Left ventricle myocardium superior (tissue), 1 donor: ENCODE measurements at places on chromosomes 6 and 20.

DNA sequence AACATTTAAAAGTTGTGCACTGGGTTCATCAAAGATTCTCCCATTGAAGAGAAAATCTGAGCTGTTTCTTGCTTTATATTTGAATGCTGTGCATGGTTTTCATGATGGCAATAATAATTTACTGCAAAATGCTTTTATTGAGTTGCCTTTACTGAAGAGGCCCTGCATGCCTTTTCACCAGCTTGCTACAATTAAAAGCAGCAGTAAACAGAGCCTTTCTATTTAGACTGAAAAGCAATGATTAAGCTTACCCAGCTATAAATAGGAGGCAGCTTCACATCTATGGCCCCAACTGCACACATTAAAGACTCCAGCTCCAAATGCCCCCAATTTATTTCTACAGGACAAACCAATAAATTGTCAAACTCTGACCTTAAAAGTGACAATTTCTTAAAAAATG lies 70.3 kb downstream of the ANKEF1 start:
- DNase-seq, result no peak

DNA sequence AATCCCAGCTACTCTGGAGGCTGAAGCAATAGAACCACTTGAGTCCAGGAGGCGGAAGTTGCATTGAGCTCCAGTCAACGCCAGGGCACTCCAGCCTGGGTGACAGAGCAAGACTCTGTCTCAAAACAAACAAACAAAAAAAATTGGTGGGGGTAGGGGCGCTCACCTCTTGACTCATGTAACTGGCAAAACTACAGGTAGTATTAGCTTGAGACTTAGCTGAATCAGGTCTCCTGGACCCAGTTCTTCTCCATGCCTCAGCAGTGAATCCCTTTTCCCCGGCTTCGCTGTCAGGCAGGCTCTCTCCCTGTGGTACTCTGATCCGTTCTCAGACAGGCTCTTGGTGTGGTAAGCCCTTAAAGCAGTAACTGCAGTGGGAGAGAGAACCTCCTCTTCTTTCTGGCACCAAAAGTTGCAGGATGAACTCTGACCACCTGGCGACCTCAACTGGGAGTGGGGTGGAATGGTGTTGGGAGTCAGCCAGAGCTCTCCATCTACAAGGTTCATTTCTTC lies 12.9 kb downstream of the SLC9A8 start:
- no peak for DNase-seq

DNA sequence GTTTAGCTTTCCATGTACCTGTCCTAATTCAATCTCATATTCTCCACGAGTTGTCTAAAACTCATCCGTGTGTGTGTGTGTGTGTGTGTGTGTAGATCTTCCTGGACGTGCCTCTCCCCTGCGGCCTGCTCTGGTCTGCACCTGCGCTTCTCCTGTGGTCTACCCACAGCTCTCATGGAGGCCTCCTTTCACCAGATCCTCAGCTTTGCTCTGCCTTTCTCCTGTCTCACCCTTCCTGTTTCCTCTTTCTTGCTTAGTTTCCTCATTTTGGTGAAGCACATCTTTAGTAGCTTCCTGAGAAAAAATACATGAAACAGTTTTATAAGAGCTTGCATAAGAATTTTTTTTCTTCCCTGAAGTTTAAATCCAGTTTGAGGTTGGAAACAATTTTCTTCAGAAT lies 18.1 kb downstream of the SLX4IP start:
- no peak for DNase-seq

DNA sequence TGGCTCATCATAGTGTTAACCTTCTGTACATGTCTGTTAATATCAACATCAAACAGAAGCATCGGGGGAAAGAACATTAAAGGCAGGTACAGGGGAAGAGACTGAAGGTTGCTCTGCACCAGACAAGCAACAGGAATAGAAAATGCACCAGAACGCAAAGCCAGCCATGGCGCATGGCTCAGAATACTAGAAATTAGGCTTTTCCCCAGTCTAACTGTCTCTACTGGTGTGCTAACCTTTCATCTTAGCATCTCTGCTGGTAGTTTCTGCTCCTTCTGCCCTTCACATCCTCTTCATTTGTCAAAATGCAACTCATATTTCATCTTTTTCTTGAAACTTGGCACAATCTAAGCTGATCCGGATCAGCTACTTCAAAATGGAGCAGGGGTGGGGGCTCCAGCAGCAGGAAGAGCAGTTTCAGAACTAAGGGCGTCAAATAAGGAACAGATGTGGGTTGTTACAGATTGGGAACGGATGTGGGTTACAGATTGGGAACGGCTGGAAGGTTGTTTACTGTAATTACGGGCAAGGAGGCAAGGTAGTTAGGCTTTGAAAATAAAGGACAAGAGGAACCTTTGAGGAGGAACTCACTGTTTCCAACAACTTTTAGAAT lies 13.1 kb upstream of the RNASET2 start:
- no peak for DNase-seq

DNA sequence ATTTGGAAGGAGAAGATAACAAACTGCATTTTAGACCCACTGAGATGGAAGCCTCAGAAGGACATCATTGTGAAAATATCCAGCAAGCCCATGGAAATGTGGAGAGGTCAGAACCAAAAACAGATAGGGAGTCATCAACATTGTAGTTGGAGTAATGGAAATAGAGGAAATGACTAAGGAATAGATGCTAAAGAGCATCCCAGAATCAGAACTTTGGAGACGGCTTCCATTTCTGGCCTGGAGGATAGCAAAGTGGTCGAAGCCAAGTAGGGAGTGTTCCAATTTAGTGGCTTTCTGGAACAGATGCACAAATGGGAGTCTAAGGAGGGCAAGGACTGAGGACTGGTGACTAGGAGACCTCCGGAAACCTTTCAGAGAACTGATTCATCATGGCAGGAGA lies 3.6 kb downstream of the BEND6 start:
- no peak for DNase-seq
